Body of pancreas (tissue), 4 donors: ENCODE measurements at places on chromosomes 4 and X. TPM values are rescaled to one million over a fixed set of nuclear protein-coding genes. Genes with fewer than 3 reads are reported as not detected.

TLR1 gene
- 20.8 TPM for total RNA-seq

UBL4A gene
- 24.9 TPM for total RNA-seq

CCDC160 gene
- not detected for total RNA-seq

GAGE2A gene
- total RNA-seq, result not detected

SMR3B gene
- total RNA-seq, result not detected

LANCL3 gene
- total RNA-seq, result 0.26 TPM

FAAH2 gene
- total RNA-seq, result 12.7 TPM

NPNT gene
- 29.1 TPM for total RNA-seq

CTAG2 gene
- total RNA-seq, result not detected
